ENCODE measurements at places on chromosomes 2 and 18.

- DNase-seq = no peak
Observed at GRCh38 chr2:209525331-209525730, 101.5 kb downstream of the MAP2 start.

DNA sequence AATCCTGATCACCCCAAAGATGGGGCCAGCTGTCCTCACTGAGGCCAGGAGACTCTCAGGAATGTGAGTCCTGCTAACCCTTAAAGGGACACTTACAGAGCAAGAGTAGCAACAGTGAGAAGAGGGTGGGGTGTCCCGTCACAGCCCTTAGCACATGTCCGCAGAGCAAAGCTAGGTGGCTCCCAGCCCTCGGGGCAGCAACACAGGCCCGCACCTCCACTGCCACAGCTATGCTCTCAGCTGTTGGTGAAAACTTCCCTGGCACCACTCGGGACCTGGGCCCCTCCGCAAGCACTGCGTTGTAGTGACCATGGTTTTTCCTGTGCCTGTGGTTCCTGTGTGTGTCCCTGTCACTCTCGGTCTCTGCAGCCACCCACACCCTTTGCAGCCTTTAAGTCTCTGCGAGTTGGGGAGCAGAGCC is 76.4 kb upstream of the UXS1 start:
- no peak for DNase-seq

GRCh38 chr18:49520661-49521145 is 33.7 kb upstream of the C18orf32 start:
- no peak for DNase-seq

DNA sequence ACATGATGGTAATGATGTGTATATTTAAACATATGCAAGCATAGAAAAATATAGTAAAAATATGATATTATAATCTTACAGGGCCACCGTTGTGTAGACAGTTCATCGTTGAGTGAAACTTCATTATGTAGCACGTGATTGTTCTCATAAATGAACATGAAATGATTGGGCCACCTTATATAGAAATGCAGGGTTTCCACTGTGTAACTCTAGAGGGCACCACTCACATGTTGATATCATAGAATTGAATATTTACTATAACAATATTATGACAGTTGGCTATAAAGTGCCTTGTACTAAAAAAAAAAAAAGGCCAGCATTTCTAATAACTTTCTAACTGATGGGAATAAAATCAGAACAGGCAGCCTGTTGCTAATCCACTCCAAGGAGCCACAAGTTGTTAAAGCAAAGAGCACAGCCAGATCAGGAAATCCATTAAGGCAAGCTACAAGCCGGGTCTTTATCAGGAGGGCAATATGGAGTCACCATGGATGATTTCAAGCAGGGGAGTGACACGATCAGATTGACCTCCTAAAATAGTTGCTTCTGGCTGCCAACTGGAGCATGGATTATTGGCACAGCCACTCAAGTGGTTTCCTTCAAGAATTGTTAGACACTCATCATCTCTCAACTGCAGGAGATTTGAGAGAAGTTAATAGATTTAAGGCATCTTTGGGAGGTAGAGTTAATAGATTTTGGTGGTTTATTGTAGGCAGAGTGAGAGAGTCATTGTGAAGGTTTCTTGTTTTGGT is 16.7 kb downstream of the IL1F10 start:
- no peak for DNase-seq

GRCh38 chr18:61628085-61628484 is 264.7 kb downstream of the RNF152 start:
- DNase-seq = no peak

- no peak for DNase-seq
Observed at GRCh38 chr2:133459590-133459989, 108.7 kb downstream of the NCKAP5 start.

- DNase-seq = peak; percentile 28
Observed at GRCh38 chr2:112137516-112138158, 548 bp upstream of the FBLN7 start.

GRCh38 chr2:71790226-71791060 is 337.1 kb downstream of the DYSF start:
- DNase-seq = no peak

DNA sequence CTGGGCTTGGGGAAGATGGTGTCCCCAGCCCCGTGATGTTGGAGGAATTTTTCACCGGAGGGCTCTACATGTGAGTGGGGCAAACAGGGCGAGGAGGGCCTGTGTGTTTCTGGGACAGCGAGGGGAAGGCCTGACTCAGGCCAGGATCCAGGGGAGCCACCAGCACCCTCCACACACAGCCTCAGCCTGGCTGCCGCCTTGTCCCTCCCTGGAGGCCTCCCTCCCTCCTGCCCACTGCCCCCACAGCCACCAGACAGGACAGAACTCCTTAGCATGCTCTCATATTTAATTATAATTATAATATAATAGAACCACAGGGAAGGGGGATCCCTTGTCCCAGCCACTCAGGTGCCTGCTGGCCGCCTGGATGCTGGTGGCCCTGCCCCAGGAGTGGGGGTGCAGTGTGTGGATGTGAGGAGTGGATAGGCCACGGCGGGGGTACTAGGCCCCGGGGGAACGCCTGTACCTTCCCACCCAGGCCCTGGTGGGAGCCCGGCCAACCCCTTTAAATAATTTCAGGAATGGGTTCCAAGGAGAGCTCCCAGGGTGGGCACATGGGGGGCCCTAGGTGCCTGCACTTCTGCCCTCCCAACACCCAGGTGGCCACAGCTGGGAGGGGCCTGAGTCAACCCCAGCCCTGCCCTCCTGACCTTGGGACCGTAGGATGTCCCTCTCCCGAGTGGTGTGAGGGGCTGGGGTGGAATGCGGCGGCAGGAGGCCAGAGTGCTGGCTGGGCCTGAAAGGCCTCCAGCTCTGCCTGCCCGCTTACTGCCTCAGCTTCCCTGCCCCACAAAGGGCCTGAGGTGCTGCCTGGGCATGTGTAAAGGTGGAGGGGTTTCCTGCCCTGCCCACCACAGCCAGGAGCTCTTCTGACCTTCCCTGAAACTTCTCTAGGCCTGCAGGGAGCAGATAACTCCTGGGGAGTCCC is 8.8 kb downstream of the PDCD1 start:
- no peak for DNase-seq

DNA sequence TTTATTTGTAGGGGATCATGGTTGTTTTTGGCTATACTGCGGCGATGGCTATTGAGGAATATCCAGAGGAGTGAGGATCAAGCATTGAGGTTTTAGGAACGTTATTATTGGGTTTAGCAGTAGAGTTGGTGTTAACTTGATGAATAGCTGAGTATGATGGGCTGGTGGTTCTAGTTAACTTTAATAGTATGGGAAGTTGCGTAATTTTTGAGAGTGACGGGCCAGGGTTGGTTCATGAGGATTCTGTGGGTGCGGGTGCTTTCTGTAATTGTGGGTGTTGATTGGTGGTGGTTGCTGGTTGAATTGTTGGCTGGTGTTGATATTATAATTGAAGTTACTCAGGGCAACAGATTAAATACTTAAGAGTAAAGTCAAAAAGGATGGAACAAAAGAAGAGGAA is 6.0 kb upstream of the RAB6D start:
- no peak for DNase-seq
